Panc1 (cell line): ENCODE measurements at places on chromosomes 12 and 14. TPM values are rescaled to one million over a fixed set of nuclear protein-coding genes. Genes with fewer than 3 reads are reported as not detected.
A peak's percentile ranks its signal among the peaks of the same experiment; 100 is the strongest.

DNA sequence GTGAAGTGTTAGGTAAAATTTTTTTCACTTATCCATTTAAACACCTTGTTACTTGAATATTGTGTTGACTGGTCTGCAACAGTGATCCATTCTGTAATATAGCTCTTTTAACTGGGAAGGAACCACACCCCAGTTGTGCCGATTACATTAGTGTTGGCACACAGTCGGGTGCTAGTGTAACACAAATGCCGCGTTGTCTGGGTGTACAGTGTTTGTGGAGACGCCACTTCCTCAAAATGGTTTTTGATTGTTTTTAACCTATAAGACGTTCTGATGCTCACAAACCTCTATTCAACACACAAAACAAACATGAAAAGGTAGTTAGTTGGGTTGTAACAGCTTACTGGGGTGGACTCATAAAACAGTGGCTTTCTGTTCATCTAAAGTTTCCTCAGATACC is 48.0 kb upstream of the TRAF3 start:
- H3K4me3 ChIP-seq, result no peak overlapping the region
- H3K36me3 ChIP-seq, result no peaks in the 10 kb centered on the region; the same call in 1 of the 2 replicates
- no peak for DNase-seq
- H3K27me3 ChIP-seq, result no peaks in the 10 kb centered on the region

- H3K27me3 ChIP-seq, result no peaks in the 10 kb centered on the region
- no peaks in the 10 kb centered on the region for H3K36me3 ChIP-seq
- H3K4me1 ChIP-seq, result peaks cover 11% of the 10 kb centered on the region
- no peak overlapping the region for H3K4me3 ChIP-seq
- no peak overlapping the region for H3K27ac ChIP-seq
- no peak for DNase-seq
Observed at GRCh38 chr14:103061482-103061976, 4.2 kb upstream of the CDC42BPB start.

DNA sequence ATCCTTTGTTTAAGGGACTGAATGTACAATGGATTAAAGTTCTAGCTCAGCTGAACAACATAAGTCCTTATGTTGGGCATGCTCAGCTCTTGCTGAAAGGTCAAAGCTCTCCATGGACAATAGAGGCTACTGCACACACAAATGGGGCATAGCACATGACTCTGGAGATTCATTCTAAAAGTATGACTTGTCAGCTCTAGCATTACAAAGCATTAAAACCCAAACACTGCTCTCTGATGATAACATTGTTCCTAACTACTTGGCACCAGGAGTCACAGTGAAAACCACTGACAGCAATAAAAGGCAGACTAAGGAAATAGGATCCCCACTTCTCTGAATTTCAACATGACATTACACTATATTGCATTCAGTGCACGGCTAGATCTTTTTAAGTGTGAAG is 21.9 kb upstream of the FSCB start:
- no peaks in the 10 kb centered on the region for H3K36me3 ChIP-seq
- no peak overlapping the region for H3K4me3 ChIP-seq
- no peaks in the 10 kb centered on the region for H3K4me1 ChIP-seq
- no peak for DNase-seq
- H3K27me3 ChIP-seq, result no peaks in the 10 kb centered on the region

DNA sequence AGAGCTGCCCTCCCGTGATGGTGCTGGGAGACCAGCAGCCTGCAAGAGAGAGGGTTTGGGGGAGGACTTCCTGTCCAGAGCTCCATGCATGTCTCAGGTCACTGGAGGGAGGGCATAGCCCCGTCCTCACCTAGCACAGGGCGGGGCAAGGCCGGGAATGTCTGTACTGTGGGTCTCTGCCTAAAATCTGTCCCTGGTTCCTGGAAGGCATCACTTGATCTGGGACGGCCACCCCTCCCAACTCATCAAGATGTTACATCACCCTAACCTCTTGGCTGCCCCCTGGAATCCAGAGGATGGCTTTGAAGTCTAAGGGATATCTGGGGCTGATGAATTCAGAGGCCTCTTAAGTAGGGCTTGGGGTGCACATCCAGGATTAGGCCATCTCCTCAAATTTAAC is 37.0 kb upstream of the MEG3 start:
- no peak overlapping the region for H3K4me3 ChIP-seq
- H3K36me3 ChIP-seq, result no peaks in the 10 kb centered on the region
- H3K27ac ChIP-seq, result no peak overlapping the region
- no peaks in the 10 kb centered on the region for H3K4me1 ChIP-seq
- no peak for DNase-seq

GRCh38 chr12:115830633-115831032 is 446.9 kb downstream of the MED13L start:
- H3K4me3 ChIP-seq, result no peak overlapping the region
- no peaks in the 10 kb centered on the region for H3K4me1 ChIP-seq
- no peaks in the 10 kb centered on the region for H3K36me3 ChIP-seq
- H3K27me3 ChIP-seq, result no peaks in the 10 kb centered on the region
- H3K27ac ChIP-seq, result no peak overlapping the region
- no peak for DNase-seq

DNA sequence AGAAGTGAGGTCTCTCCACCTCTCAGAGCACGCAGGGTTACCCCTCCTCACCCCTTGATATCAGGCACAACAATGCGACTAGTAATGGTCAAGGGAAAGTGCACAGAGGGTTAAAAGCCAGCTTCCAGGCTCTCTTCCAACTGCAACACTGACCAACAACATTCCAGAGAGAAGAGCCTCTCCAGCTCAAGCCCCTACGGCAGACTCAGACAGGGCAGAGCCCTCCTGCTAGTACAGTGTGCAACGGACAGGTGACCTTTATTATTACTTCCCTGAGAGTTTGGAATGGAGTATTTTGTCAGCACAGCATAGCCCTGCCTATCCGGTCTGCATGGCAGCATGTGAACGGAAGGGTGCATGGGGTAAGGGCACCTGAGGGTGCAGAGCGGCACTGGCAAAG is 73.0 kb downstream of the PTPN21 start:
- no peaks in the 10 kb centered on the region for H3K27me3 ChIP-seq
- no peaks in the 10 kb centered on the region; the same call in 1 of the 2 replicates for H3K36me3 ChIP-seq
- H3K4me3 ChIP-seq, result no peak overlapping the region
- H3K27ac ChIP-seq, result no peak overlapping the region

DNA sequence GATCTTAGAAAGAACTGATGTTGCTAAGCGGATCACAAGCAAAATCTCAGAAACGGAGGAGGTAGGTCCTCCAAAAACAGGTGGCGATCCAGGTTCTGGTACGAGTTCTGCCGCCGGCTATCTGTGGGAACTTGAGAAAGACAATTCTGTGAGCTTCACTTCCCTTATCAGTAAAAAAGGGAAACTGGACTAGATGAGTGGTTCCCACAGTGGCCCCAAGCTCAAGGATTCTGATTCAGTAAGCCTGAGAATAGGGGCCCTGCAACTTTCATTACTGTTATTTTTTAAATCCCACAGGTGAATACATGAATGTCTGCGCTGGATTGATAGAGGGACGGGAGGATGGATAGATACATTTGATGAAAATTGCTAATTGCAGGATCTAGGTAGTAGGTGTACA is 160.2 kb downstream of the PPM1H start:
- H3K27ac ChIP-seq, result no peak overlapping the region
- H3K4me1 ChIP-seq, result no peaks in the 10 kb centered on the region
- H3K4me3 ChIP-seq, result no peak overlapping the region

DNA sequence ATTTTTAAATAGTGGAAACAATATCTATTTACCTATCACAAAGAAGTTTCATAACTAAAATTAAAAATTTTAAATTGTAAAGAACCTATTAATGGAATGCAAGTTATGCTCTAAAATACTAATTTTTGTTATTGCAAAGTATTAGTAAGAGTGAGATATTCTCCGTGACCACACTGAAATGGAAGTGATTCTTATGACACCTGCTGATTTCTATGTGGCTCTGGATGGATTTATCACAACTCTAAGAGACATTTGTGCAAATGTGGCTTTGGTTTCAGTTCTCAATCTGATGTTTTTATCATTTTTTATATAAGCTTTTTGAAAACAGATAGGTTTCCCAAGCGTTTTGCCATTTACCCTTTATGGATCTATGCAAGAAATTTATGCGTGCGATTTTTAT is 497.8 kb downstream of the NAV3 start:
- no peak overlapping the region for H3K27ac ChIP-seq
- H3K4me1 ChIP-seq, result no peaks in the 10 kb centered on the region
- DNase-seq, result no peak
- H3K27me3 ChIP-seq, result no peaks in the 10 kb centered on the region
- no peaks in the 10 kb centered on the region for H3K36me3 ChIP-seq

DNA sequence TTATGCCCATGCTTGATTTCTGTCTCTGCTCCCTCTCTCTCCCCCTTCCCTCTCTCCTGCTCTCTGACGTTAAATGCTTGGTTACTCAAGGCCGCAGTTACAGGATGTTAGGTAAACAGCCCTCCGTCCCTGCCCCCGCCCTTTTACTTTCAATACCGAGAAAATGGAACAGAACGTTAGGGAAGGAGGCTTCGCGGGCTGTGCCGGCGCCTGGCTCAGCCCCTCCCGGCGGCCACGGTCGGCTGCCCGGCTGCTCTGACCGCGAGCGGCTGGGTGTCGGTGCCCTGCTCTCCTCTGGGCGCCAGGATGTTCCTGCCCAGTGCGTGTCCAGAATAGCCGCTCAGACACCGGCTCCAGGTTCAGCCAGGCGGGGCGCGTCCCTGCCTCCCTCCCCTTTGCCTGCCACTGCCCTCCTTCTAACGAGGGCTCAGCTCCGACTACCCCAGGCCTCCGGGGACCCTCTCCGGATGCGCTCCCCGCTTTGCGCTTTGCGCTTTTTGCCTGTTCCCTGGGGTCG is 166.1 kb downstream of the ADCK1 start:
- H3K36me3 ChIP-seq, result no peaks in the 10 kb centered on the region
- no peaks in the 10 kb centered on the region for H3K27me3 ChIP-seq
- no peak for DNase-seq
- peak overlapping the region; percentile 47 for H3K4me3 ChIP-seq

DNA sequence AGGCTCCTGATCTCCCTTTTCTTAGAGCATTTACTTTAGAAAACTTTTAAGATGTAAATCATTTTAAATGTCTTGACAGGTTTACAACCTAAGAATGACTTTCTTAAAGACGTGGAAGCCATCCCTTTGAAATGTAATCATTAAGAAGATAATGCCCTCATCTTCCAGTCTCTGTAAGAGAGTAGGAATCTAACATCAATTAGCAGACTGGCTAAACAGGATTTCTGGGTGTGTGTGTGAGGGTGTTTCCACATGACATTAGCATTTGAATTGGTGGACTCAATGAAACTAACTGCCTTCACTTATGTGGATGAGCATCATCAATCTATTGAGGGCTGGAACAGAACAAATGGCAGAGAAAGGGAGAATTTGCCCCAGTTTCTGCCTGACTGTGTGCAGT is 329.5 kb downstream of the RPL10L start:
- H3K27ac ChIP-seq, result no peak overlapping the region
- no peaks in the 10 kb centered on the region for H3K4me1 ChIP-seq
- H3K36me3 ChIP-seq, result no peaks in the 10 kb centered on the region

- no peak overlapping the region for H3K4me3 ChIP-seq
- no peaks in the 10 kb centered on the region for H3K36me3 ChIP-seq
- no peak overlapping the region for H3K27ac ChIP-seq
- H3K4me1 ChIP-seq, result no peaks in the 10 kb centered on the region
- no peaks in the 10 kb centered on the region for H3K27me3 ChIP-seq
Observed at GRCh38 chr14:85295318-85295717, 234.6 kb upstream of the FLRT2 start.

DNA sequence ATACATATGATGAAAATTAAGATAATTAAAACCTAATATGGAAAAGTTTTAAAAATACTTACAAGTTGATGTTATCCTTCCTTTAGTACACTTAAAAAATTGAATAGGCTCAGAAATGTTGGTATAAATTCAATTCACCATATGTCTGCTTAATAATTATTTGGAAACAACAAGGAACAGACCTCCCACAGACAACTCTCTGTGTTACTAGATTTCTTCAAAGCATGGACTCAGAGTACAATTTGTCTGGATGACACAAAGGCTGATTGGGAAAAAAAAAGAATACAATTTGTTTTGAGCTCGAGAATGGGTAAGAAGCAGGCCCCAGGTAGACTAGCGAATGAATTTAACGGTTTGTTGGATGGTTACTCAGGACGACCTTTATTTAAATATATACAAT is 48.9 kb upstream of the BTG1 start:
- H3K4me3 ChIP-seq, result no peak overlapping the region
- H3K27ac ChIP-seq, result no peak overlapping the region

- H3K4me3 ChIP-seq, result no peak overlapping the region
- H3K27ac ChIP-seq, result no peak overlapping the region
- DNase-seq, result no peak
- no peaks in the 10 kb centered on the region for H3K36me3 ChIP-seq
- no peaks in the 10 kb centered on the region for H3K4me1 ChIP-seq
- H3K27me3 ChIP-seq, result no peaks in the 10 kb centered on the region
Observed at GRCh38 chr14:79018836-79019235, 848.7 kb downstream of the NRXN3 start.

GRCh38 chr14:63051992-63052391 is 6.7 kb upstream of the KCNH5 start:
- no peak overlapping the region for H3K4me3 ChIP-seq
- no peaks in the 10 kb centered on the region for H3K36me3 ChIP-seq
- H3K27me3 ChIP-seq, result no peaks in the 10 kb centered on the region

DNA sequence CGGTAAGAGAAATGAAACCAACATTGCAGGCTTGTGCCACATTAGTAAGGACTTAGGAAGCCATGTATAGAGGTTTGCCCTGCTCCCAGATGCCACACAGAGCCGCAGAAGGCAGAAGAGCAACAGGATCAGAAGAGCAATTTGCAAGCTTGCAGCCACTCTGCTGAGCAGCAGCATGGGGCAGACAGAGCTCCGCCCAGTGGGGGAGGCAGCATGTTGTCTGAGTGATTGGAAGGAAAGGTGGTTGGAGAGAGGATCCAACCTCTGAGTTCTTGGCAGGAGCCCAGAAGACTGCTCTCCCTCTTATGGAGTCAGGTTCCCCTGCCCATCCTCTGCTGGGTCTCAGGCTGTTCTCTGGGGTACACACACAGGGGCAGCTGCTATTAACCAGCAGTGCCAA is 2.3 kb upstream of the KRT6A start:
- H3K27me3 ChIP-seq, result peaks cover 9% of the 10 kb centered on the region; the same call in 1 of the 2 replicates
- no peak for DNase-seq
- no peaks in the 10 kb centered on the region for H3K4me1 ChIP-seq
- H3K27ac ChIP-seq, result no peak overlapping the region
- no peak overlapping the region for H3K4me3 ChIP-seq
- H3K36me3 ChIP-seq, result no peaks in the 10 kb centered on the region

- peak overlapping the region; percentile 95 for H3K27ac ChIP-seq
- no peaks in the 10 kb centered on the region for H3K27me3 ChIP-seq
- H3K36me3 ChIP-seq, result peaks cover 5% of the 10 kb centered on the region; the same call in 1 of the 2 replicates
- no peak for DNase-seq
- H3K4me3 ChIP-seq, result peak overlapping the region; percentile 94
- peaks cover 21% of the 10 kb centered on the region for H3K4me1 ChIP-seq
Observed at GRCh38 chr12:95218150-95219133, 835 bp downstream of the VEZT start.

GRCh38 chr12:96514328-96514727 is 25.0 kb downstream of the CFAP54 start:
- no peak overlapping the region for H3K4me3 ChIP-seq
- no peaks in the 10 kb centered on the region for H3K4me1 ChIP-seq
- no peaks in the 10 kb centered on the region for H3K27me3 ChIP-seq
- H3K36me3 ChIP-seq, result no peaks in the 10 kb centered on the region
- no peak overlapping the region for H3K27ac ChIP-seq
- no peak for DNase-seq

- H3K4me3 ChIP-seq, result peak overlapping the region; percentile 93
- peak overlapping the region; percentile 94 for H3K27ac ChIP-seq
- H3K4me1 ChIP-seq, result peaks cover 36% of the 10 kb centered on the region
- H3K36me3 ChIP-seq, result peaks cover 8% of the 10 kb centered on the region; the same call in 1 of the 2 replicates
- no peak for DNase-seq
Observed at GRCh38 chr12:57846285-57846576, 298 bp downstream of the CTDSP2 start.

Gene TOMM20L
- not detected for total RNA-seq

Gene RERGL
- total RNA-seq, result not detected

Gene FOXA1
- total RNA-seq, result 8.7 TPM

Gene NANOG
- total RNA-seq, result 0.62 TPM

Gene ZC2HC1C
- total RNA-seq, result 5.2 TPM

Gene VWF
- 0.31 TPM for total RNA-seq

Gene TMEM52B
- not detected for total RNA-seq

Gene OR6S1
- total RNA-seq, result not detected

Gene RAD52
- total RNA-seq, result 15.8 TPM
